Effector CD4-positive, alpha-beta T cell (primary cell): ENCODE measurements at places on chromosomes 13 and 19.

- no peak for DNase-seq
Observed at GRCh38 chr13:50589651-50590054, 253.8 kb downstream of the DLEU7 start.

- DNase-seq: no peak
Observed at GRCh38 chr19:38793177-38793576, 4.2 kb downstream of the LGALS7B start.

- DNase-seq: no peak
Observed at GRCh38 chr19:51691584-51692428, 1.3 kb upstream of the SPACA6 start.

GRCh38 chr13:58855283-58855682 lies 1223.7 kb downstream of the PCDH17 start:
- no peak for DNase-seq

GRCh38 chr19:51691074-51691583 lies 2.0 kb upstream of the SPACA6 start:
- no peak for DNase-seq
